ENCODE measurements at places on chromosomes 3 and 15.
A peak's percentile ranks its signal among the peaks of the same experiment; 100 is the strongest.

- DNase-seq, result no peak
Measured at GRCh38 chr3:42891042-42891441, 14.9 kb upstream of the ZNF662 start.

GRCh38 chr3:36771931-36772330 is 7.6 kb upstream of the DCLK3 start:
- DNase-seq, result no peak

DNA sequence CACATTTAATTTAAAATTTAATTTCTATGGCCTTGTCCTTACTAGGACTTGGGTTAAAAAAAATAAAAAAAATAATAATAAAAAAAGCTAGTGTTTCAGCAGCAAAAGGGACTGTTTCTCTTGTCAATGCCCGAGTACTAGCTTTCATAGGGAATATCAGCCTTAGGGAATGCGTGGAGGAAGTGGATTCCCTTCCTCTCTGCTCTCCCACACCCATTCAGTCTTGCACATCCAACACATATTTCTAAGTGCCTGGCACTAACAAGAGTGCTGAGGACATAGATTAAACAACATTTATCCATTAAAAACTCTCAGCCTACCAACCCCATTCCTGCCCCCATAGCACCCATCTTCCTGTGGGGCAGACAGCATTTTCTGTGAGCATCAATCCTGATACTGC is 6.2 kb downstream of the ZNF385D start:
- DNase-seq, result no peak

- DNase-seq, result peak; percentile 46
Measured at GRCh38 chr3:28022916-28023315, 218.5 kb upstream of the CMC1 start.

DNA sequence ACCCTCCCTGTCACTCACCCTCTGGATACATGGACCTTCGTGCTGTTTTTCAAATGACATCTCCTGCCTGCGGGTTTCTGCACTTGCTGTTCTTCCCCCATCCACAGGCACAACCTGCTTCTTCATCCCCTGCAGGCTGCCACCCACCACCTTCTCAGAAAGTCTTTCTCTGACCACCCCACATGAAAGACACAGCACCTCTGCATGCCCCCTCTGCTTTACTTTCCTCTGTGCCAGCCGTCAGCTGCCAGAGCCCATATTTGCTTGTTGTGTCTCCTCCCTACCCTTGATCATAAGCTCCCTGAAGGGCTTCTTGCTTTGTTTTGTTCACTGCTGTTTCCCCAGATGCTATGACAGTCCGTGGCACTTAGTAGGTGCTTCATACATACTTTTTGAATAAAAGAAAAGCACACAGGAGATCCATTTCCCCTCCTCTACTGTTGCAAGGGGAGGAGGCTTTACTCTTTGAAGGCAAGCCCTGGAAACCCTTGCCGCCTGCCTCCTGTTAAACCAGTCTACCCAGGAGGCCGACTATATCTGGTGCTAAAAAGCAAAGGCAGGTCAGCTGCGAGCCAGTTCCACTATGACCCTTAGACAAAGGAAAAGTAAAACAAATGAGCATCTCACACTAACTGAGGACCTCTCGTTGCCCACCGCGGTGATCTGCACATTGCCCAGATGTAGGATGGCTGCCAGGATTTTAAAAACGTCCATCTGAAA is 31.9 kb downstream of the MYO5C start:
- no peak for DNase-seq

- peak; percentile 94 for DNase-seq
Measured at GRCh38 chr3:29764603-29765254, 483.9 kb downstream of the RBMS3 start.

DNA sequence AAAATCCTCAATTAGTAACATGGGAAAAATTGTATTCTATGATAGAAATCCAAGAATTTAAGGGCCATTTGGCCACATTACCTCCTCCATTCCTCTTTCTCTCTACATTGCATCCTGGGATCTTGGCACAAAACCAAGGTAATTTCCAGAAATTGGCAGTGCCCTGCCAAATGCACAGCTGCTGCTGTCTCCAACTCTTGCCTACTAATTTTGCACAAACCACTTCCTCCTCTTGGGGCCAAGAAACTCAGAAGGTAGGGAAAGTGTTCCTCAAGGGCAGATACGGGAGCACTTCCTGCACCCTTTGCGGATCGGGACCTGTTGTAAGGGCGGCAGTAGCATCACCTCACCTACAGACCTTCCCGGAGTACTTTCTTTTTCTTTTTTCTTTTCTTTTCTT is 57.8 kb downstream of the MAP3K13 start:
- peak; percentile 85 for DNase-seq

- no peak for DNase-seq
Measured at GRCh38 chr3:154242766-154243165, 81.5 kb downstream of the DHX36 start.

GRCh38 chr15:78402061-78402610 is 35.9 kb upstream of the IREB2 start:
- no peak for DNase-seq

DNA sequence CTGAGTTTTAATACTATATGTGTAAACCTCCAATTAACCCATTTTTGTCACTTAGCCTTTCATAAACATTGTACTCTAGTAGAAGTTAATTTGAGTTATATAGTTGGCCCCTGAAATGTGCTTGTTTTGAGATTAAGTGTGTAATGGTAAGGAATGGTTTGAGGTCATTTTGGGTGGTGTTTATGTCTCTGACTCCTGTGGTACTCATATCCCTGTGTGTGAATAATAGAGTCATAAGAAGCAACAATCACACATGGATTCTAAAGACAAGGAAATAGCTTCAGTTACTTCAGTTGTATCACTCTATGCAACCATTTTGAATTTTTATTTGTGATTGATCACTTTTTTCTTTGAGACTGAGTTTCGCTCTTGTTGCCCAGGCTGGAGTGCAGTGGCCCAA is 408.5 kb downstream of the MFSD1 start:
- DNase-seq, result no peak

GRCh38 chr15:33296050-33296449 is 14.7 kb upstream of the RYR3 start:
- no peak for DNase-seq

- no peak for DNase-seq
Measured at GRCh38 chr3:103136621-103137020, 701.8 kb downstream of the ZPLD1 start.

- DNase-seq, result no peak
Measured at GRCh38 chr15:98717942-98718341, 69.6 kb downstream of the IGF1R start.

DNA sequence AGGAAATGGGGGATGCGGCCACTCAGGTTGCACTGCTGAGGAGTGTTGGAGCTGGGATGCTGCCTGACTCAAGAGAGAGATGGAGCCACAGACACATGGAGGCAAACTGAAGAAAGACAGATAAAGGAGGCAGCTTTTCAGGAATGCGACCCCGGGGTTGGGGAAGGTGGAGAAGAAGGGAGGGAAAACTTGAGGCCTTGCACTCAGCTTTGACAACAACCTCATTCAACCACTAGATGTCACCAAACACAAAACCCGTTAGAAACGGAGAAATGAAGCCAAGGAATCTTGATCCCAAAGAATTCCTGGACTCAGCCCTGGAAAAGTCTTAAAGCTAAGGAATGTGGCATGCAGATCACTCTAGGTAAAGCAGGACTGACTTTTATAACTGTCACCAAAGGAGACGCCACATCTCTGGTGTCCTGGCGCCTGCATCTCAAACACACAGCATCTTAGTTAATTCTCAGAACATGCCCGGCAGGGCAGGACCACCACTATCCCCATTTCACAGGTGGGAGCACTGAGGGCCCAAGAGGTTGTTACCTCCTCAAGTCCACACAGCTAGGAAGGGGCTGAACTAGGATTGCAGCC is 59.6 kb upstream of the LMCD1 start:
- peak; percentile 69 for DNase-seq

GRCh38 chr3:64185436-64185835 is 39.8 kb downstream of the PRICKLE2 start:
- peak; percentile 80 for DNase-seq

DNA sequence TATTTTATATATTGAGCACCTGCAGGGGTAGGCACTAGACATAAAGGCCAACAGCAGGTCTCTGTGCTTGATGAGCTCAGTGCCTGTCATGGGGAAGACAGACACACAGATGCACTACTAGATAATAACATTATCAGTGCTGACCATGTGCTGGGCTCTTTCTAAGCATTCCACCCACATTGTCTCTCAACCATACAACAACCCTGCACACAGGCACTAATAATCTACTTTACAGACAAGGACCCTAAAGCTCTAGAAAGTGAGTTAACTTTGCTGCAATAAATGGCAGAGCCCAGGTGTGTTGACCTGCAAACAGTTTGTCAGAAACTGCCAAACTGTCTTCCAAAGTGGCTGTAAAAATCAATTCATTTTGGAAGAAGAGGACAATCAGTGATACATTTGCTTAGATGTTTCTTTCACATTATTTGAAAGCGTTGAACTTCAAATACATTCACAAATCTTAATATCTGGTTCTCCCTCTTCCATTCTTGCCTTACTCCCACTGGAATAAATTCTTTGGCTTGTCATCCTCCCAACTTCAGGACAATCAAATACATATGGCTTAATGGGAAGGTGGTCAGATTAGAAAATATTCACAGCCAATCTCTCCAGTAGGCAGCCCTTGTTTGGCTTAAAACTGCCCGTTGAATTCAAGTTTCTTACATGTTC is 11.0 kb upstream of the PP2D1 start:
- no peak for DNase-seq

DNA sequence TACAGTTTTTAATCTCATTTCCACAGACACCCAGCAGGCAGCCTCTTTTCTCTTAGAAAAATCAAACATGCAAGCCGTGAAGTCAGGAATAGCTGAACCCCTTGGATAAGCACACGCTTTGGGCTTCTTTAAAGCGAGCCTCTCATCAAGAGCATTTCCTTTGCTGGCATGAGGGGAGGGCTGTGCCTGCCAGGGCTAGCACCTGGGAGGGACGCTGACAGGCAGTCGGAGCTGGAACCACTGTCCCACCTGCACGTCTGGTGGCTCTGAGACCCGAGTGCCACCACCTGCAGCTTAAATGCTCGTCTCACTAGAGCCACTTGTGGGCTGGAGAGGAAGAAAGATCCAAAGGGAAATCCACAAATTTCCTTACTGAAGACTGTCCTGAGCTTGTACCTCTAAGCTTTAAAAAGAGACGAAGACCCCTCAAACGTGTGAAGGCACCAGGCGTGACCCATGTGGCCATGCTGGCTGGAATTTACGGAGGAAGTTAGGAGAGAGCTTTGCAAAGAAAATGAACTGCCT is 9.4 kb downstream of the MAP6D1 start:
- DNase-seq, result no peak

GRCh38 chr3:27643355-27643754 is 78.8 kb downstream of the EOMES start:
- no peak for DNase-seq

DNA sequence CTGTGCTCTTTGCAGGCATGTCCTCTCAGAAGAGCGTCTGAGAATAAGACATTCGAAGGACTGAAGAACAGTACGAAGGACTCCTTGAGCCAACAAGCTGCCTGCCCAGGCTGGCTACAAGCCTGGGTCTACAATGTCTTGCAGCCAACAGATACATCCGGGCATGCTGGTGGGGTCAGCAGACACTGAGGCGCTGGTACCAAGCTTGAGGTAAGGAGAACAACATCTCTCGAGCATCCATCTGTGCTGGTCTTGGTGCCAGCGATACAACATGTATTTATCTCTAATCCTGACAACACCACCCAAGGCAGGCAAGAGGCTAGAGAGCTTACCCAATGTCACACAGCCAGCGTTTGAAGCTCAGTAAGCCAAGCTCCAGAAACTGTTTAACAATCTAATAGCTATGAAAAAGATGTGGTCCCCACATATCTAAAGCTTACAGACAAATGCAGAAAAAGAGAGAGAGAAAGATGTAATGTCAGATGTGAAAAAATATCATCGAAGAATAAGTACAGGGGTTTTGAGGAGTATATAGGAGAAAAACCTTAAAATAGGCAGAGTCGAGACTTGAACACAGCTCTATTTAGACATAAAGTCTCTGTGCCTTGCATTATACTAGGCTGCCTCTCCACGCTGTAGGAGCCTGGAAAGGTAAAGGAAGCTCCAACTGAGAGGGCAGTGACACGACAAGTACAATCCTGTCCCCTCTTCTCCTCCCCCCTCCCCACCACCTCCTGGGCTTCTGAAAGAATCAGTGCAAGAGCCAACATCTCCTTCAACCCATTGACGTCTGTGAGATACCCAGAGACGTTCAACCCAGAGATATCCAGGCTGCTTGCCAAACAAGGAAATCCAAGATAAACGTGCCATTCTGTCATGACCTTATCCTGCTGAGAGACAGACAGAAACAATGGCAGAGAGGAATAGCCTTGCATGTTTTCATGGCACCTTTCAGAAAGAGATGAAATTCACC is 39.4 kb downstream of the WWTR1 start:
- DNase-seq, result peak; percentile 86

DNA sequence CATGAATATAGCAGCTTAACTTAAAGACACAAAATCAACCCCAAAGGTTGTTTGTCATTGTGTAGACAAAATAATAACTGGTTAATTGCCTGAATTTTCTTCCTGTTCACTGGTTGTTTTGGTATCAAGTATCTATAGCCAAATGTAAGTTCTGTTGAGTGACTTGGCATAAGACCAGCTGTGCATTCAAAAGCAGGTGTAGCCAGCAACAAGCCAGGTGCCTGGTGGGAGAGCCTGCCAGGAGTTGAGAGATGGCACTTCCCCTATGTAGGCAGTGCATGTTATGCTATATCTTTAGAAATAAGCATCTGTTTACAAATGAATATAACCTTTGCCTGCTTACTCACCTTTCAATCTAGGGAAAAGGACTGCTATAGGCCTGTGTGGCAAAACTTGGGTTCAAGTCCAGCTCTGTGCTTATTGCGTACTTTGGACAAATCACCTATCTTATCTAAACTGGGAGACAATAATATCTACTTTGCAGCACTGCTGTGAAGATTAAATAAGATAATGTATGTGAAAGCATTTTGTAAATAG is 84.9 kb upstream of the TBL1XR1 start:
- DNase-seq, result no peak

DNA sequence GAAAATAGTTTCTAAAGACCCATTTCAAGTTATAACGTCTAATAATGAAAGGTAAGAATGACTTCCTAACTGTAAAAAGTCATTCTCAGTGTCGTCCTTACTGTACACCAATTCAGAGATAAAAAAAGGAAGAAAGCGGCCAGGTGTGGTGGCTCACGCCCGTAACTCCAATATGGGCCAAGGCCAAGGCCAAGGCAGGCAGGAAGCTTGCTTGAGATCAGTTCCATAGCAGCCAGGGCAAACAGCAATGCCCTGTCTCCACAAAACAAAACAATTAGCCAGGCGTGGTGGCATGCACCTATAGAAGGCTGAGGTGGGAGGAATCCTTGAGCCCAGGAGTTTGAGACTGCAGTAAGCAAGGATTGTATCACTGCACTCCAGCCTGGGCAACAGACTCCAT is 31.9 kb downstream of the UBXN7 start:
- DNase-seq, result no peak

- DNase-seq, result no peak
Measured at GRCh38 chr3:181518222-181518621, 193.5 kb upstream of the SOX2 start.

- peak; percentile 77 for DNase-seq
Measured at GRCh38 chr3:136819392-136819730, 435 bp downstream of the SLC35G2 start.

- DNase-seq, result no peak
Measured at GRCh38 chr15:86885616-86886015, 805.9 kb downstream of the AGBL1 start.

- no peak for DNase-seq
Measured at GRCh38 chr3:129004639-129005295, 3.7 kb downstream of the EFCC1 start.

GRCh38 chr3:22360164-22360563 is 609.2 kb upstream of the ZNF385D start:
- DNase-seq, result no peak

- DNase-seq, result peak; percentile 34
Measured at GRCh38 chr3:195106418-195106906, 164.5 kb downstream of the XXYLT1 start.
